Mammary microvascular endothelial cell (primary cell): ENCODE measurements at places on chromosomes 6 and 20. TPM values are rescaled to one million over a fixed set of nuclear protein-coding genes. Genes with fewer than 3 reads are reported as not detected.

Gene RAMACL
- 0.20 TPM in 2 replicates for total RNA-seq

Gene TOX2
- 31.3 and 37.8 TPM in 2 replicates for total RNA-seq

Gene GGTLC1
- total RNA-seq = not detected in 2 replicates

Gene VWA7
- 0.49 and 1.6 TPM in 2 replicates for total RNA-seq

Gene SSTR4
- not detected in 2 replicates for total RNA-seq

Gene IL17F
- total RNA-seq = not detected in 2 replicates

Gene MPC1
- 33.5 and 35.8 TPM in 2 replicates for total RNA-seq

Gene BPIFB1
- total RNA-seq = not detected in 2 replicates

Gene KIAA1755
- 0.34 TPM in 1 of 2 replicates, not detected in the other for total RNA-seq

Gene SRMS
- total RNA-seq = not detected in 2 replicates

Gene EPB41L2
- 40.4 and 42.1 TPM in 2 replicates for total RNA-seq

Gene CDH4
- total RNA-seq = 3.6 and 4.3 TPM in 2 replicates

Gene GMPR
- 33.0 and 36.5 TPM in 2 replicates for total RNA-seq

Gene PROKR2
- total RNA-seq = not detected in 2 replicates

Gene SLC17A9
- total RNA-seq = 12.0 and 13.1 TPM in 2 replicates

Gene SPATA25
- total RNA-seq = 1.3 TPM in 1 of 2 replicates, not detected in the other

Gene OLIG3
- not detected in 2 replicates for total RNA-seq

Gene SERINC3
- 64.0 and 65.3 TPM in 2 replicates for total RNA-seq

Gene PLN
- total RNA-seq = not detected in 2 replicates

Gene EYA4
- total RNA-seq = 0.33 TPM in 1 of 2 replicates, not detected in the other

Gene EYS
- total RNA-seq = not detected in 2 replicates

Gene KIF25
- not detected in 2 replicates for total RNA-seq

Gene MYCT1
- total RNA-seq = 120 and 122 TPM in 2 replicates

Gene CNR1
- 0.05 TPM in 1 of 2 replicates, not detected in the other for total RNA-seq

Gene COL21A1
- total RNA-seq = 0.05 and 0.13 TPM in 2 replicates

Gene GPLD1
- under 0.01 and 0.05 TPM in 2 replicates for total RNA-seq

Gene THBD
- 82.8 and 82.9 TPM in 2 replicates for total RNA-seq

Gene TNXB
- total RNA-seq = 2.5 and 3.3 TPM in 2 replicates

Gene FAM162B
- total RNA-seq = 0.44 and 0.67 TPM in 2 replicates

Gene HLA-DOB
- 0.10 and 0.13 TPM in 2 replicates for total RNA-seq

Gene FGD2
- not detected in 2 replicates for total RNA-seq

Gene RHAG
- not detected in 2 replicates for total RNA-seq

Gene KCNQ5
- not detected in 2 replicates for total RNA-seq

Gene LSM2
- 117 and 140 TPM in 2 replicates for total RNA-seq

Gene ESR1
- not detected in 2 replicates for total RNA-seq
